SJCRH30 (cell line): ENCODE measurements at places on chromosomes 1 and 21.

- no peak for DNase-seq
Observed at GRCh38 chr1:3109355-3109754, 40.4 kb downstream of the PRDM16 start.

DNA sequence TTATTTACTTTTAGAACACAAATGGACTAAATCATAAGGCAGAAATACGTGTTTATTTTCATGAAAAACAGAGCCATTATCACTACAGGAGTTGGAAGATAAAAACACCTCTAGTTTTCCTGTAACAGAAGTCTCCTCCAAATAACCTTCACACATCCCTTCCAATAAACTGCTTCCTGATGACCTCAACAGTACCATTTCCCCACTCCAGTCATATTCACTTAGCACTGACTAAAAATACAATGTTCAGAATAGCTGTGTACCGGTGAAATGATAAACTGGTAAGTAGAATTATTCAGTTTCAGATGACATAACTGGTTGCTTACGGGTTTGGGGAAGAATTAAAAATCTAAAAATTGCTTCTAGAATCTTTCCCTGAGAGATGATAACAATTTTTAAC, 137.9 kb downstream of the DENND1B start:
- DNase-seq: no peak

- no peak for DNase-seq
Observed at GRCh38 chr1:85838238-85838637, 130.0 kb upstream of the ZNHIT6 start.

GRCh38 chr1:37038227-37039093, 4.1 kb upstream of the GRIK3 start:
- peak; percentile 11 for DNase-seq

DNA sequence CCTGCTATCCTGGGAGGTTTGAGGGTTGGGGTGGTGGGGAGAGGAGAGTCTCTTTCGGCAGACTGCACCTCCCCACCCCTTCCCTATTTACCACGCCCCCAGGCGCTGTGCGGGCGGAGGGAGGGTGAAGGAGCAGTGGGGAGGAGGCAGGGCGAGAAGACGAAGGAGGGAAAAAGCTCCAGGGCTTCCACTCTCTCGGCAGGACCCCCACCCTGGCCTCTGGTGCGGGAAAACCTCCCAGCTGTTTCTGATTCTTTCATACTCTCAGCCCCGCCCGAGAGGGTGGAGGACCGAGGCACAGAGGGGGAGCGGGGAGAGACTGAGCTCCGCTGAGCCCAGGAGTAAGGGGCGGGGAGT, 866 bp upstream of the WNT2B start:
- DNase-seq: peak; percentile 32

GRCh38 chr1:189859385-189859977, 618.2 kb downstream of the BRINP3 start:
- peak; percentile 5 for DNase-seq

DNA sequence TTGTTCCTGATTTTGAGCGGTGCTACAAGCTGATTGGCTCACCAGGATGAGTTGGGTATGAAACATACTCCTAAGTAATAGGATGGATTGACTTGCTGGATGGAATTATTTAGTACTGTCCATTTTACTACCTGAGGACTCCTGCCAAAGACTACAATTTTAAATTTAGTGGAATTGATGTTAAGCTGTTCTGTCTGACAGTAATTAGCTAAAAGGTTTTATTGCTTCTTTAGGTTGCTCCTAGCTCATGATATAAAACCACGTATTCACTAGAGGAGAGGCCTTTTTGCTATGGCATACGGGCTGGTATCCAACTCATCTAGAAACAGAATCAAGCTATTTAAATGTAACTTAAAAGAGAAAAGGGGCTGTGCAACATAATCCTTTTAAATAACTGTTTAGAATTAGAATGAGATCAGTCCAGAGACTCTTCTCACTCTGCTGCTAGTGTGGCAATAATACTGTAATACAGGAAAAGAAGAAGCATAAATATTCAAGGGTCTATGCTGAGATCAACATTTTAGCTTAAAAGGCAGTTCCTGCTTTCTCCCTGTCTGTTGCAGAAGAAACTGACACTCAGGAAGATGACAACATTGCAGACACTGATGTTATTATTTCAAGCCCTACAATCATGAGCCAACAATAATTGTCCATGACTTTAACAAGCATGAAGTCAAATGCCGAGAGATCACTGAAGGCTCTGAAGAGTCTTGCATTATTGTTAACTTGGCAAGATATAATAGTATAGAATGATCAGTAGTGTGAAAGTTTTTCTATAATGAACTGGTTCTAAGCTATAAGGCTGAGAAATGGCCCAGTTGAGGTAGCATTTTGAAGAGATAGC, 258.7 kb upstream of the ADGRL4 start:
- no peak for DNase-seq

DNA sequence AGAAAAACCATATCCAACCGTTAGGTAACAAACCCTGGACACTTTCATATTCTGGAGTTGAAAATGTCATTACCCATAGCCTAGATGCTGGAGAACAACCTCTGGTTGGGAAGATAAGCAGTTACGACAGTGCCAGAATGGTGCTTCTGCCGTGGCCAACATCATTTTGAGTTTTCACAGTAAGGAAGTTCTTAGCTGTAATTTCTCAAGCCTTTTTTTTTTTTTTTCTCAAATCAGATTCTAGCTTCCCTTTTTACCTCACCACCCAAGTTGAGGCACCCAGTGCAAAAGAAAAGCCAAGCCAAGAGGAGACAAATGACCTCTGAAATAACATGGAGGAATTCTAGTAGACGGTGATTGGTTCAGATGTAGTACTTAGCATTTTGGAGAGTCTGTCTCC, 21.8 kb downstream of the PPT1 start:
- no peak for DNase-seq

DNA sequence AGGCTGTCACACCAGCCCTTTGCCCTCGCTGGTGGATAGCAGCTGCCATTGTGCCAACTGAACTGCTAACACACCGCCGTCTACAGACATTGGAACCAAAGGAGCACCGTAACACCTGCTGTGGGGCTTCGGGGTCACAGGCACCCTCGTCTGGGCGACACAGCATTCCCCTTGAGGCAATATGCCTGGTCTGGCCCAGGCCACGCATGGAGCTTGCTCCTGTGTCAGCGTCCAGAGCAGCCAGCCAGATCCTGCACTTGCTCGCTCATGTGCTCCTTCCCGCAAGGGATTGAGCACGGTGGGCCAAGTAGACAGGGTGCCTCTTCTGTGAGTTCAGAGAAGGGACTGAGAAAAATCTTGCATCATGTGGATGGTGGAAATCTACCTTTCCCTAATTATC, 314.6 kb upstream of the PLD5 start:
- no peak for DNase-seq

DNA sequence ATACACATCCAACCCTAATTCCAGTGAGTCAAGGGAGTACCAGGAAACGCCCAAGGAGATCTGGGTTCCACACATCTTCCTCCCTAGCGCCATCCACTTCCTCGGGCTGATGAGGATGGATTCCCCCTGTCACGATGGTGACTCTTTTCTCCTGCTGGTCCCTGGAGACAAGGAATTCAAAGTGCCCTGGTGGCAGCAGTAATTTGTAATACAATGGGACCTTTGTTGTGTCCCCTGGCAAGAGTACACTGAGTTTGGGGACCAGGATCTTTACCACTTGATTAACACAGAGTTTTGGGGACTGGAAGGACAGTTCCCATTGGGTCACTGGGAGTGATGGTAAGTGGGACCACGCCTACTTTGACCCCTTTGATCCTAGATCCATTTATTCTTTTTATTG, 9.4 kb upstream of the JAK1 start:
- no peak for DNase-seq

- no peak for DNase-seq
Observed at GRCh38 chr21:40840401-40841125, 6.4 kb downstream of the DSCAM start.

- DNase-seq: no peak
Observed at GRCh38 chr1:203453016-203453415, 22.6 kb upstream of the PRELP start.

DNA sequence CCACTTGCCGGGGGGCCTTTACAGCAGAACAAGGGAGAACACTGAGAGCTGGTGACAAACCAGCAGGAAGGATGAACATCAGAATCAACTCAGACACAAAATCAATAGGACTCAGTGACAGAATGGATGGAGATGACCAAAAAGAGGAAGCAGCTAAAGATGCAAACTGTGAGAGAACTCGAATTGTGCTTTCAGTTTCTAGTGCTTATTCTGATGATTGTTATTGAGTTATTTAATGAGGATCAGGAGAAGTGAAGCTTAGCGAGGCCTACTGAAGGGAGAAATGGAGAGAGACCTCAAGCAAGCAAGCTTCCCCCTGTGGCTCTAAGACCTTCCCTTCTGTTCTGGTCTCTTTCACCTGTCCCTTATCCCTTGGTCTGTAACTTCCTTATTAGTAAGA, 30.3 kb upstream of the TMEM125 start:
- no peak for DNase-seq

DNA sequence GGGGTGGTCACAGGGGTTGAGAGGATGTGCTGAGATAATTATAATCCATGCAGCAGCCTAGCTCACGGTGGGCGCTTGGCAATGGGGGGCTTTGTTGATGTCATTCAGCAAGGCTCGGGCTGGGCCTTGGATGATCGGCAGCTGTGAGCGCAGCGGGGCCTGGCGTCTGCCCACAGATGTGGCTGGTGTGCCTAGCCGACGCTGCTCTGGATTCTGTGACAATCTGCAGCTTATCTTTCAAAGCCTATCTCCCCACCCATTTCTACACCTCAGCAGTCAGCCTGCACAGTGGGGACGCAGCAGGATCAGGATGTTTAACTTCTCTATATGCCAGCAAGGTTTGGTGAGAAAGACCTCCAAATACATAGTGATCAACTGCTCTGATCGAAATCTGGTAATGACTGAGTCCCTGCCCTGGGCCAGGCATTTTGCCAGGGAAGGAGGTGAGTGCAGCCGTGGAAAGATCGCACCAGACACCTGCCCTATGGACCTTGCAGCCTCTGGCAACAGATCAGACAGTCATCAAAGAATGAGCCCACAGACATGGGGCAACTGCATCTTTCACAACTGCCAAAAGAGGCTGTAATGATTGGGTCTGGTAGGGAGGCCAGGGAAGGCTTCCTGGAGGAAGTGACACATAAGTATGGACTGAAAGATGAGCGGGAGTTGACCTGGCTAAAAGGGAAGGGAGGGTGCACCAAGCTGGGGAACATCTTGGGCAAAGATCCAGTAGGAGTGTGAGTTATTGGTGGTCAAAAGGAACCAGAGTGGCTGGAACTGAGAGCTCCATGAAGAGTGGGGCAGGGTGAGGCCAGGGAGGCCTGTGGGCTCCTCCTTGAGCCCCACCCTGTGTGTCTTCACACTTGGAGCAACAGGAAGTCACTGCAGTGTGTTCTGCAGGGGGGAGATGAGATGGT, 35.3 kb downstream of the EPHB2 start:
- no peak for DNase-seq

GRCh38 chr1:58409336-58409735, 137.2 kb downstream of the OMA1 start:
- no peak for DNase-seq

GRCh38 chr1:94132111-94132510, 11.2 kb upstream of the ABCA4 start:
- DNase-seq: no peak

DNA sequence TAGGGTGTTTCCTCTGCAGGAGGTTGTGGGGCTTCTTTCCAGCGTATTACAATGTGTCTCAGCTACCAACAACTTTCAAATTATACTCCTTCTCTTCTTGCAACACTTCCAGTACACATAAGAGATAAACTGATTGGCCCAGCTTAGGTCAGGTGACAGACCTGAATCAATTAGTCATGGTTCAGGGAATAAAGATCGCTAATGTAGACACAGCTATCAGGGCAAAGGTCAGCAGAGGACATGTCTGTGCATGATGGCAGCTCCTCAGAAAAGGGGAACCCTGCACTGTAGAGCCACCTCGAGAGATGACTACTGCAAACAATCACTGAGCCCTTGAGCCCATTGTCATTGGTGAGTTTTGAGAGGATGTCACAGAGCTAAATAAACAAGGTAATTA, 36.8 kb upstream of the PKN2 start:
- peak; percentile 84 for DNase-seq

- DNase-seq: no peak
Observed at GRCh38 chr1:119225265-119225664, 84.8 kb upstream of the WARS2 start.

- DNase-seq: no peak
Observed at GRCh38 chr1:103859721-103860120, 110.0 kb downstream of the AMY1C start.

DNA sequence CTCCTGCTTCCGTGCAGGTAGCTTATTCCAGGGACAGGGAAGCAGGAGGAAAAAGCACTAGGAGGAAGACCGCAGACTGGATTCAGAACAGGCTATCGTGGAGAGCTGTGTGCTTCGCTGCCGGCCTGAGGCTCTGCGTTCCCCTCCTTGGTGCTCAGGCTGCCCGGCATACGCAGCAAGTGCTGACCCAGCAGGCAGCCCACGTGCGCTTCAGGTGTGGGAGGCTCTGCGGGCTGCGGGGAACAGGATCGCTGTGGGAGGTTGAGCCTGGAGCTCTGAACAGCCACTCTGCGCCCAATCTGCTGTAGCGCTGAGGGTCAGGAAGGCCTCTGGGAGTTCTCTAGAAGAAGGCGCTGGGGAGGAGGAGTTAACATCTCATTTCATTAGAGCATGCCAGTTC, 27.9 kb downstream of the DOP1B start:
- no peak for DNase-seq

DNA sequence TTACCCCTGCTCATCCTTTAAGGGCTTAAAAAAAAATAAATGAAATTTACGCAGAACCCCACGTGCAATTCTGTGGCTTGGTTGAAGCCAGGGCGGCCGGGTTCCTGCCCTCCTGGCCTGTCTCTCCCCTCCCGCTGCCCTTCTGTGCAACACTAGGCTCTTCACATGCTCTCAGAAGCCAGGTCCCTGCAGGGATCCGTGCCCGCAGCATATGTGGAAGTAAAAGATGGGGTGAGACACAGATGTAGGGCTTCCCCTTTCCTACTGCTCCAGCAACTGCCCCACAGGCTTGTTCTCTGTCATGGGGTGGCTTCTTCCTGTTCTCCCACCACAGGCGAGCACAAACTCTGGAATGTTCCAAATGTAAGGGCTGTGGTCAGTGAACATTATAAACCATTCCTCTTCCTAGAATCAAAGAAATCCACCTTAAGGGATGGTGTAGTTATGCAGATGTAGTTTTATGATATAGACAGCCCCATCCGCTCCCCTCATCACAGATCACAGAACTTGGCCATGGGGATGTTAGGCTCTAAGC, 535.4 kb downstream of the KIF26B start:
- DNase-seq: no peak

- DNase-seq: no peak
Observed at GRCh38 chr1:69929308-69930057, 275.9 kb downstream of the LRRC40 start.
